ENCODE measurements at places on chromosomes 12 and 14. TPM values are rescaled to one million over a fixed set of nuclear protein-coding genes. Genes with fewer than 3 reads are reported as not detected.

CEP170B gene
- 11.7 TPM for polyA plus RNA-seq

SIX6 gene
- not detected for polyA plus RNA-seq

GZMH gene
- not detected for polyA plus RNA-seq

PLEKHD1 gene
- polyA plus RNA-seq = 5.4 TPM

CEBPE gene
- 0.08 TPM for polyA plus RNA-seq

CD4 gene
- 25.5 TPM for polyA plus RNA-seq

TAS2R10 gene
- polyA plus RNA-seq = 4.4 TPM

GPHB5 gene
- polyA plus RNA-seq = not detected

CPNE6 gene
- 0.18 TPM for polyA plus RNA-seq

SLC8A3 gene
- polyA plus RNA-seq = 0.62 TPM

IFNG-AS1 gene
- polyA plus RNA-seq = 0.28 TPM

PARPBP gene
- polyA plus RNA-seq = 18.3 TPM

SLC25A47 gene
- not detected for polyA plus RNA-seq

GCH1 gene
- polyA plus RNA-seq = 10.0 TPM

HOXC6 gene
- 34.1 TPM for polyA plus RNA-seq

MYF5 gene
- not detected for polyA plus RNA-seq

SLC22A17 gene
- 62.4 TPM for polyA plus RNA-seq

RERGL gene
- 10.5 TPM for polyA plus RNA-seq
